ENCODE measurements at places on chromosomes 7 and 10.

- no peak for DNase-seq
These were observed 25.7 kb downstream of the OPALIN start for GRCh38 chr10:96333101-96333500.

- DNase-seq = no peak
These were observed 72.4 kb downstream of the PROSER2 start for GRCh38 chr10:11895598-11895997.

DNA sequence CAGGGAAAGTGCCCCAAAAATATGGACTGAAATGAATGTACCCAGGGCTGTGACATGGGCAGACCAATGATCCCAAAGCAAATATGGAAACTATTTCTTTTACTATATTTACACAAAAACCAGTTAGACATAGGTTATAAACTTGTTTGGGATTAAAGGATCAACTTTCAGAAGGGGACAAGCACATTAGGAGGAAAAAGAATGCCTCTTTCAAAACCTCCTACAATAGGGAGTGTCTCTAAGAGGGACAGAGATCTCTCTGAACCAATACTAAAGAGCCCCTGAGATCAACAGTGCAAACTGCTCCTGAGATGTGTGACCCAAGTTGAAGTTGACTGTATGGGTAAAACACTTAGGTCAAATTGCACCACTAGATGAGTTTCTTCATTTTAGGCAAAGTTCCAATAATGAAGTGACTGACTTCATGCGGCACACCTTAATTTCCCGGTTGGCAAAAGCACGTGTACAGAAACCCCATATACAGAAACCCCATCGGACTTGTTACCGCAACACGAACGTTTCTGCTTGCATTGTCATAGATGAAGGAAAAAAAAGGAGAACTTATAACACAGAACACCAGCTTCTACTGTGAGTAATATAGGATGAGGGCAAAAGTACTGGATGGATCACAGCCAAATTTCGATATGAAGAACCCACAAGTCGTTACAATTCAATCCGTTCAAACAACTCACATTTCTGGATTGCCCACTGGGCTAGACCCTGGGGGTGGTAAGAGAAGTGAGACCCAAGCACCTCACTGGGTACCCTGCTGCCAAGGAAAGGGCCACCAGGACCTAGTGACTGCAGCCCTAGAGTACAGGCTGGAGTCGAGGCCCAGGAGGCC, 4.3 kb downstream of the SVIL start:
- no peak for DNase-seq

GRCh38 chr10:126634911-126635310, 35.6 kb downstream of the C10orf90 start:
- no peak for DNase-seq

GRCh38 chr10:117656385-117657367, 114.1 kb downstream of the EMX2 start:
- no peak for DNase-seq

- no peak for DNase-seq
These were observed 34.7 kb upstream of the HPS1 start for GRCh38 chr10:98481404-98481945.

GRCh38 chr10:1216574-1217236, 160.5 kb downstream of the WDR37 start:
- no peak for DNase-seq

- no peak for DNase-seq
These were observed 19.6 kb downstream of the PTPRE start for GRCh38 chr10:127926455-127926854.

DNA sequence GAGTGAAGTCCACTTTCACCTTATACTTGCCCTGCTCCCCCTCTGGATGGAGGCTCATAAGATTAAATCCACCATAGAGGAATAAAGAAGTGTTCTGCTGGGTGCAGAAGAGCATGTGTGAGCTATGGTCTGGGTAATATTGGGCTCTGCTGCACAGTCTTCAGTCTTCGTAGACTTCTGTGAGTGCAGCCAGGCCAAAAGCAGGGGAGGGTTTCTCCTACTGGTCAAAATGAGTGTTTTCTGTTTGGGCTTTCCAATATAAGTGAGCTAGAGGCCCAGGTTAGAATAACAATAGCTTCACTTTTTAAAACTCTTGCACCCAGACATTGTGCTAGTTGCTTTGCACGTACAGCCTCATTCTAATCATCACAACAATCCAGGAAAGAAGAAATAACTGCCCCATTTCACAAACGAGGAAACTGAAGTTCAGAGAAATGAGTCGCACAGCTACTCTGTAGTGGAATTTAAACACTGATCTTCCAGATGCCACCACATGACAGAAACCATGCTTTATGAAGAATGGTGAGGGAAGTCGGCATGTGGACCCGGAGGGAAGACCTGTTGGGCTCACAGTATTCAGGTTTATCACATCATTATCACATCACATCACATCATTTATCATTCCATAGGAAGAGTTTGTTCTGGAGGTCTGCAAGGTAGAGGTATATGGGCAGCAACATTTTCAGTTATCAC, 23.8 kb upstream of the MSMB start:
- no peak for DNase-seq

DNA sequence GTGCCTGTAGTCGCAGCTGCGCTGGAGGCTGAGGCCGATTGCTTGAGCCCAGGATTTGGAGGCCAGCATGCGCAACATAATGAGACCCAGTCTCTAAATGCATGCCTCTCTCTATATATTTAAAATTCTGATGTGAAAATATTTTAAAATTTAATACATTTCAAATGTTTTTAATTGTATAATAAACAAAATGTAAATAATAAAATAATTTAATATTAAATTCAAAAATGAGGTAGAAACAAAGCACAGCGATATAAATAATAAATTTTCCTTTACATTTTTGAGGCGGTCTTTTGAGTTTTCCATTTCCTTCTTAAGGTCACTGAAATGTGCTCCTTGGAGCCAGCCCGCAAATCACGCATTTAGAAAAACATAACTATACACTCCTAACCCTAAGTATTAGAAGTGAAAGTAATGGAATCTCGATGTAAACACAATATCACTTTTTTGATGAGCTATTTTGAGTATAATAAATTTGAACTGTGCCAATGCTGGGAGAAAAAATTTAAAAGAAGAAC, 523 bp upstream of the CDK1 start:
- DNase-seq = no peak

DNA sequence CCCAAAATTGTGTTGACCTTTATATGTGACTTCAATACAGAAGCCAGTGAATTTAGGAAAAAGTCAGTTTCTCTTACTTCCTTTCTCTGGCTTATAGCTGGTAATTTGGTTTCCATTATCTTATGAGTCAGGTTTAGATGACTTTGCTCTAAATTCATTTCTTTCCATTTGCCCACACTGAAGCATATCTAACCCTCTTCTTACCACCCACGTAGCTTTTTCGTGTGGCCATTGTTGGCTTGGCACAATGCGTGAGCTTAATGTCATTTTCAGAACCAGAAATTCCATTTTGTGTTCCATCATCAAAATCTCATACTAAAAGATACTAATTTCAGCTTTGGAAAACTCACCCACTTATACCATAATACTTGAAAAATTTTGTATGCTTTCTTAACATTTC, 271.2 kb downstream of the INHBA start:
- DNase-seq = no peak

GRCh38 chr10:122464586-122464985, 3.2 kb downstream of the HTRA1 start:
- DNase-seq = no peak

DNA sequence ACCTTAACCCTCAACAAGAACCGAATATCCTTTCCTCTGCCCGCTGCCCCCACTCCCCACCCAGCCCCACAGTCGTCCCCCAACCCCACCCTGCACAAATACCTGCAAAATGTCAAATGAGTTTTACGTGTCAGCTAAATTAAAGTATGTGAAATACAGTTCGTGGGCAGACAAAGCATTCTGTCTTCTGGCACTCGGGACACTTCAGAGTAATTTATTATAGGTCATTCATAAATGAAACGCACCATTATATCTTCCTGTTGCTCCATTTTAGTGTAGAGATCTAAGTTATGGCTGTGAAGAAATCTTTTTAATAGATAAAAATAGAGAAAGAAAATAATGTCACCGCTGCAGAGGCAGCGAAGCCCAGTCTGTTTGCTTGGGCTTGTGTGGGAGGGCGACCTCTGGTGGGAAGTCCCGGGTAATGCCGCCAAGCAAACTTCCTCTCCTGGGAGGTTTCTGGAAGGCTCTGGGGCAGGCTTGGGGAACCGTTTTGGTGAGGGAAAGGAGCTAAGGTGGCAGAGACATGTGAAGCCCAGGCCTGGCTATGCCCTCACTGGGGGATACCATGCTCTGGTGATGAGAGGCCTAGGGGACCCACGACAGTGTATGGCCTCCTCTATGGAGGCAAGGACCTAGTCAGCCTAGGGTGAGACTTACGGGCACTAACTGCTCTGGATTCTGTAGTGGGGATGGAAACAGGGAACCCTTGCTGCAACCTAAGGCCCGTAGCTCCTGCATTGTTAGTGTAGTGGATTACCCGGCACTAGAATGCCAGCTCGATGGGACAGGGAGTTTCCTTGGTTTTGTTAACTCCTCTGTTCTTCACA, 604.9 kb downstream of the LRMDA start:
- DNase-seq = peak; percentile 67

DNA sequence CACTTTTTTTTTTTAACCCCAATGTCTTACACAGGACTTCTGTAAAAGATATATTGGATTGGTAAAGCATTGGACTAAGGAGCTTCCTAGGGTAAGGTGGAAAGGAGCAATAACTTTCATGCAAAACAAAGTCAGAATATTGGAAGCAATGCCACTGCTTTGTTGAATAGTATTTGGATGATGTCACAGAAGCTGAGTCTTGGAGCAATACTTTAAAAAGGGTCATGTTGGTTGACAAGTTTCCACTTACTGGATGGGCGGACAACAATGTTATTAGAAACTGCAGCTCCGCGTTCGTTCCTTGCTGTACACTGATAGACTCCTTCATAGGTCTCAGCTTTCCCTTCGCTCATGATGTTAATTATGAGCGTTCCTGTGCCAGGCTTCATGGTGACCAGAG, 101.9 kb upstream of the LAMB4 start:
- DNase-seq = no peak

GRCh38 chr10:120480065-120480600, 23.1 kb downstream of the PLPP4 start:
- DNase-seq = no peak

GRCh38 chr7:105713488-105714465, 132.5 kb upstream of the EFCAB10 start:
- peak; percentile 7 for DNase-seq

GRCh38 chr10:84547616-84548015, 219.2 kb downstream of the CCSER2 start:
- DNase-seq = no peak

DNA sequence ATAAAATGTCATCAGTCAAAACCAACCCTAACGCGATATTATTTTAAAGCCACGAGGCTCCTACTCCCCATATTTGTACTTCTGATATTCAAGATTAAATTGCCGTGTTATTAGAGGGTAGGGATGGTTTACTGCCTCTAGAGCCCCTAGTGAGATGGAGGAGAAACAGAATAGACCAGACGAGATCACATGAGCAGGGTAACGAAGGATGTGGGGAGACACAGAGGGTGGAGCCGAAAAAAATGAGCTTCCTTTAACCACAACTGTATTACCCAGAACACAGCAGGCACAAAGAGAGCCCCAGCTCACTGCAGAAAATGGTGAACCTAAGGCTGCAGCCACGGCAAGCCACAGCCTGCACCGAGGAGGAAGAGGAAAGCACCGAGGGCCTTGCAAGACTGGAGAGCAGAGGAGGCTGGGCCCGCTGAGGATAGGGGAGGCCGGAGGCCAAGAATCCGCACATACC, 14.3 kb downstream of the ZC3HAV1 start:
- DNase-seq = no peak

GRCh38 chr7:48074204-48074654, 14.8 kb upstream of the UPP1 start:
- no peak for DNase-seq

- DNase-seq = no peak
These were observed 125.3 kb upstream of the CCDC6 start for GRCh38 chr10:60031664-60032063.

DNA sequence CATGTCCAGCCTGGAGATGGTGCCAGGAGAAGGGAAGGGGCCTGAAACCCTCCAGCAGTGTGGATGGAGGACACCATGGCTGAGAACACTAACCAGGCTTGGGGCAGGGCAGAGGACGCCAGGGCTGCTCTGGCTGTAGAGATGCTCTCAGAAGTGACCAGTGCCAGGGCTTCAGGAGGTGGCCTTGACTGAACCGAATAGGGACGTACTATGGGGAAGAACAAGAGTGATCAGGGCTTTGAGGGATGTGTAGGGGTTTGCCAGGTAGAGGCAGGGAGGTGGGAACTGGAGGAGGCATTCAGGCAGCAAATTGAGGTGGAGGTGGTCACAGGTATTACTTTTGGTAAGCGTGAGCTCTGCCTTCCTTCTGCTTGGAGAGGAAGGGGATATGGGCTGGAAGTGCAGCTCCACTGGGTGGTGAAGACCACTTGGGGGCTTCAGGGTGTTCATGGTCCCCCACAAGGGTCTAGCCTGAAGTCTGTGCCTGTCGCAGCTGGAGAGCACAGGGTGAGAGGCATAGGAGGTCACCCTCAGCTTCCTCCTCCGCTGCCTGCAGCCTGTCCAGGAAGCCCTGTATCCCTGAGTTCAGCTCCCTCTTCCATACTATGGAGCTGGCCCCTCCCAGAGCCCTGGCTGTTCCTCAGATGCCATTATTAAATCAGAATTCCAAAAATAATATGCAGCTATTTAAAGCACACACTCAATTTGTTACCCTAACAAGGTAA, 27.8 kb downstream of the ADCY1 start:
- DNase-seq = no peak

Measured in HTR-8/SVneo (cell line).